Mammary epithelial cell (primary cell): ENCODE measurements at places on chromosomes 2 and 18. TPM values are rescaled to one million over a fixed set of nuclear protein-coding genes. Genes with fewer than 3 reads are reported as not detected.

DNA sequence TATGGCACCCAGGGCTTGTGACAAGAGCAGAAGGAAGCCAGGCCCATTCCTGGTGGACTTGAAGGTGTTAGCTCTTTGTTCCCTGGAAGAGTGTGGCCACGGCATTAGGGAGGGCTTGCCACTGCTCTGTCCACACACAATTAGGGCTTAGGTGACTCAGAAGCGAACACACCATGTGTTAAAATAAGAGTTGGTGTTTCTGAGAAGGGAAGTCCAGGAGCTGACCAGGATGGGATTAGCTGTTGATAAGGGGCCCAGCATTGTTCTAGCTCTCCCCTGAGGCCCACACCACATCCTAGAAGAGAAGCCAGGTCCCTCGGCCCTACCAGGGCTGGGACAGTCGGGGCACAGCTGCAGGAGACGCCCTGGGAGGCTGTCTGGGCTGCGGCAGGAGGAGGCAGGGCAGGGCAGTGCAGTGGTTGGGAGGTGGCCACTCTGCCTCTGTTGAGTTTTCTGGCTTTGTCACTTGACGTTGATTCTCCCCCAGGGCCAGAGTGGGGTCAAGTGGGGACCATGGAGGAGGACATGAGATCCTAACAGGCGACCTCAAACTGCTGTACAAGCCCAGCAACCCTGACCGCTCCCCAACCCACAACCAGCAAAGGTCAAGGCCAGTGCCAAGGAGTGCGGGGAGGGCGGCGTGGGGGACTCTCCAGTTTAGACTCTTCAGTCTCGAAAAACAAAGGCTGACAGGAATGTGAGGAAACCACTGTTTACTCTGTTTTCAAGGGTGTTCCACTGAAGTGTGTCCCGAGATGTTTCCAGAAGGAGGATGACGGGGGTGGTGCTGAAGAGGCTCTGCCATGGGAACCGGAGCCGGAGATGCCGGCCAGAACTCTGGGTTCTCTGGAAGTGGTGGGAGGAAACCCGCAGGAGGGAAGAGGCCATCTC is 16.8 kb downstream of the GNLY start:
- DNase-seq = no peak

GRCh38 chr2:236054621-236055305 is 113.4 kb downstream of the GBX2 start:
- DNase-seq = no peak

DNA sequence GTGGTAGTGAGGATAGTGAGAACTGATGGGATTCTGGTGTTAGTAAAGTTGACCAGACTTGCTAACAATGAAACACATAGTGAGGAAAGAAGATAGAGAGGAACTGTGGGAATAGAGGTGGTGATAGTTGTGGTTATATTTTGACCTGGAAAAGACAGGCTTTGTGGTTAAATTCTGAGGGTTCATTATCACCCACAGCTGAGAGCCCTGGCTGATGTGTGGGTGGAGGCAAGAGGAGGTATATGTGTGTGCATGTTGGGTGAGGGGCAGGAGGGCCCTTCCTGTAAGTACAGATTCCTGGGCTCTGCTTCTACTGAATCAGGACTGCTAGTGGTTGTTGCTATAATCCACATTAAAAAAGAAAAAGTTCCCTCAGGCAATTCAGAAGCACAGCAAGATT is 26.2 kb upstream of the TMEM163 start:
- DNase-seq = peak; percentile 12

DNA sequence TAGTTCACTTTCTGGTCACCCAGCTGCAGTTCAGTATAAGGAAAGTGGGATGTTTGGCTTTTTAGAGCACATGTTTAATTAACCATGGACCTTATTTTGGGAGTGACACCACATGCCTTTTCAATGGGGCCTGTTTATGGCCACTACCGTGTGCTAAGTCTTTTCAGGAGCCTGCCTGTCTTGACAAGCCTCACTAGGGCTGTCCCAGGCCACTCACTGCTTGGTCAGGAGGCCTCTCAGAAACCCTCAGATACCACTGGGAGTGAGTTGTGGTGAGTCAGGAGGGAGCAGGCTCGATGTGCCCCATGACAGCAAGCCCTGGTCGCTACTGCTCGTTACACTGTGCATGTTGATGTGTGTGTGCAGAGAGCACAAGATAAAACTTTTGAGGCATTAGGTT is 123.0 kb downstream of the MAP4K4 start:
- DNase-seq = peak; percentile 98

DNA sequence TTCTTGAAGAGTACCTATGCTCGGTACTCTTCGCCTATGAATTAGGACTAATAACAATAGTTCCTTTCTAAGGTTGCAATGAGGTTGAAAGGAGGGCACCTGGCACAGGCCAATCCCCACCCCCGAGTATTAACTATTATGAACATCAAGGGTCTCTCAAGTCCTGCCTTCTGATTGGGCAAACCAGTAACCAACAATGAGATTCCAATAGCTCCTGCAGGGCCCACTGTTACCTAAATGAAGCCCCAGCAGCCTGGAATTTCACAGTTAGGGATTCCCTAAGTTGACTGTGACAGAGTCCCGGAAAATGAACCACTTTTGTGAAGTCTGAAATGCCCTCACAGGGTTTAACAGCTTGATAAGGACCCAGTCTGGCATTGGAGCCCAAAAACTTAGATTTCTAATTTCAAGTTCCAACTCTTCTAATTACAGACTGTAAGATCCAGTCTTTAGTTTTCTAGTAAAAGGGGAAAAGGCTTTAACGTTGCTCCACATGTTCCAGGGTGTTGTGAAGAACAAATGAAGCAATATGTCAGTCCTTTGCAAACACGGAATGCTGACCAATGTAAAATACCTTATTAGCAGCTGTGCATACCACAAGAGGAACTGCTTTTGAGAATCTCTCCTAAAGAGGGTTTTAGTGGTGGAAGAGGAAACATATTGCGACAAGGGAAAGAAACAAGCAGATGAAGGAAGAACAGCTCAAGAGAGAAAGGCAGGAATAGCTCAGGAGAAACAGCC is 277.7 kb upstream of the MAP2 start:
- no peak for DNase-seq

- no peak for DNase-seq
Observed at GRCh38 chr2:234454433-234454832, 42.4 kb downstream of the ARL4C start.

DNA sequence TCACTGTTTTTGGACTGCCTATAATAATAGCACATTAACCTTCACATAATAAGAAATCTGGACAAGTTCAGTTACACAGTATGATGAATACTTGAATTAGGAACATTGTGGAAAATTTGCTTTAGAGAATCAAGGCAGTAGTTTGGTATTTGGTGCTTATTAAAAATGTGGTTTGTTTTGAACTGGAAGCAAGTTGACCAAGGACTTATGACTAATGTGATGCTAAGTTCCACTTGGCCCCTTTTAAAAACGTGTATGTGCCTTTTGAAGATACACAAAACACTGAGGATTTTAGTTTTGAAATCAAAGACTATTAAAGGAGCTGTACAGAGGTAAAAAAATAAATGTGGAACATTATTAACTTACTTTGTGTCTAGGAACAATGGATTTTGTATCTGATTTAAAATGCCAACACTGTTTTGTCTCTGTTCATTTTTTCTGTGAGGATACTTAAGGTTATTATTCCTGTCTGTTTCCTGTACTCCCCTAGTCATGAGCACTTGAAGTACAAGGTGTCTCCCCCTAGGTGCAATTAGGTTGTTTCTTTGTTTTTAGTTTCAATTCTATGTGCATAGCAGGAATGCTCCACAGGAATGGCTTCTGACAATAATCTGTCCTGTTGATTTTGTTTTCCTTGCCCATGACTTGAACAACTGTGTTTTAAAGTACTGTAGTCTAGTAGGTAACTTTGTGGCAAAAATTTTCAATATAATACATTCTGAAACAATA is 49.6 kb upstream of the PTH2R start:
- no peak for DNase-seq

DNA sequence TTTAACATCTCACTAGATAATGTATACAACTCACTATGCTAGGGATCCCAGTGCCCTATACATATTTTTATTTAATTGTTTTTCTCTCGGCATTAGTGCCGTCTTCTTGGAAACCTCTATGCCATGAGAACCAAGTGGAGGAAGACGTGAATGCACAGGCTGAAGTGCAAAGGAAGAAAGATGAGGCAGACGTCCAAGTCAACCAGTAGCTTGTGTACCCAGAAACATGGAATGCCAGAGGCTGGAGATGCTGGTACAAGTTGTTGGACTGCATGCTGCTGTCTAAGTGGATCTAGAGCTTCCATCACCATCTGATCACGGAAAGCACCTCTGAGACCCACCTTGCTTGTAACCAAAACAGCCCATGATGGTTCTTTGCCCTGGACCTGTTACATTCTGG is 12.5 kb upstream of the GEMIN6 start:
- no peak for DNase-seq

- no peak for DNase-seq
Observed at GRCh38 chr2:74099835-74100234, 47.9 kb downstream of the BOLA3 start.

DNA sequence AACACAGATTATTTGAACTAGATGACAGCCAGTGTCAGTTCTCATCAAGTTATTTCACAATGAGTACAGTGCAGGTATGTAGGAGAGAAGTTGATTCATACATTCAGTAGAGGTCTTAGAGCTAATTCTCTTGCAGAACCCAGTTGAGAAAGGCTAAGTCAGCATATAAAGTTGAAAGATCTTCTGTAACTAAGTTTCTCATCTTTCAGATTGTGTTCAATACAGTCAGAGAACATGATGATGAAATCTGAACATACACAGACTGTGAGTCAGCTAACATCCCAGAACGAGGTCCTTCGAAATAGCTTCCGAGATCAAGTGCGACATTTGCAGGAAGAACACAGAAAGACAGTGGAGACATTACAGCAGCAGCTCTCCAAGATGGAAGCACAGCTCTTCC is 41.9 kb upstream of the LIMS1 start:
- peak; percentile 88 for DNase-seq

- no peak for DNase-seq
Observed at GRCh38 chr2:120390381-120391055, 44.6 kb downstream of the INHBB start.

- DNase-seq = no peak
Observed at GRCh38 chr2:211149731-211150130, 593.3 kb downstream of the CPS1 start.

GRCh38 chr18:58616446-58616845 is 12.4 kb downstream of the ALPK2 start:
- no peak for DNase-seq

DNA sequence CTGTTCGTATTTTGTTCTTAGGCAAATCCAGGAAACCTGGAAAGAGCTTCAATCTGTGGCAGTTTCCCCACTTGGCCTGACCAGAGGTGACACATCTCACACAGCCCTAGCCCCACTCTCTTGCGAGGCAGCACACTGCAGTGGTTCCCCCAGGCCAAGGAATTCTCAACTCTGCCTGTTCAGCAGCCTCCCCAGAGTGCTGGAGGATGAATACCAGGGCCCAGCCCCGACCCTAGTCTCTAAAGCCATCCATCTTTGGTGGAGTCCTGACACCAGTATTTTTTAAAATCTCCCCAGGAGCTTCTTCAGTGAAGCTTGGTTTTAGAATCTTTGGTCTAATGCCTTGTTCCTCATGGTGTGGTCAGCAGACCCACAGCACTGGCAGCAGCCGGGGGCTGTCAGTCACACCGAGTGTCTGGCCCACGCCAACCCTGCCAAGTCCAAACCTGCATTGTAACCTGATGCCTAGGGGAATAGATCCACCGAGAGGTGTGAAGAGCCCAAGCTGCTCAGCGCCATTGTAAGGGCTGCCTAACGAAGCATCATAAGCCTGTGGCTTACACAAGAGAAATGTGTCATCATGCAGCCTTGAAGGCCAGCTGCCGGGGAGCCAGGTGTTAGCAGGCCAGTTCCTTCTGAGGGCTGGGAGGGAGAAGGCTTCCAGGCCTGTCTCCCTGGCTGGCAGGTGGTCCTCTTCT is 428.7 kb upstream of the ID2 start:
- DNase-seq = no peak

GRCh38 chr2:37868866-37869265 is 56.2 kb upstream of the RMDN2 start:
- DNase-seq = no peak

GRCh38 chr18:46110406-46110805 is 6.2 kb downstream of the HAUS1 start:
- DNase-seq = peak; percentile 29

DNA sequence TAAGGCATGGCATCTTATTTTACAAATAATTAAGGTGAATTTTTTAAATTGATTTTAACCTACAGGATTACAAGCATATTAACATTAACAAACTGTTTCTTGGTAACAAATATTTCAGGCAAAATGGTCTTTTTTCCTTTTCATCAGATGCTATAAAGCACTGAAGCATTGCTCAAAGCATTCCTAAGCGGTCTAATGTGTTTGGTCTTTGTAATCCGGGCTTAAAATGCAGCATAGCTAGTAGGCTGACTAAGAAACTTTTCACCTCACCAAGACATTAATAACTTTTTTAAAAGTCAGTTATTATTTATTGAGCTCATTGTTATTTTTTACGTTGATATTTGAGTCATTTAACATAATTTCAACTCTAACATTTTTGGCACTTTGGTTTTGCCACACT is 538.8 kb upstream of the SLC39A10 start:
- DNase-seq = no peak

GRCh38 chr2:134078354-134078753 is 175.5 kb upstream of the MGAT5 start:
- no peak for DNase-seq

- no peak for DNase-seq
Observed at GRCh38 chr2:239300871-239301735, 99.7 kb downstream of the HDAC4 start.

DNA sequence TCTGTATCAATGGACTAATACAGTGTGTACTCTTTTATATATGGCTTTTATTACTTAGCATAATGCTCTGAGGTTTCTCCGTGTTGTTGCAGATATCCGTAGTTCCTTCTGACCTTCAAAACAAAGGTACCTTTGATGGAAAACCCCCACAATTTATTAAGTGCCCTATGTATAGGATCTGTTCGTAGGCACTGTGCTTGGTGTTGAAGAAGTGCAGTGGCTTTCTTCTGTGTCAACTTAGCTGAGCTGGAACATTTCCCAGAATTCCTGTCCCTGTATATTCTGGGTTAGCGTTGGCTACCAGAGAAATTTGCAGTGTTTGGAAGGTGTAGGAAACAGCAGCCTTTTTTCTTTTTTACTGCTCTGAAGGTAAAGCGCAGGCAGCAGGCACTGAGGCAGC is 56.3 kb upstream of the MSH2 start:
- DNase-seq = no peak

MDH1B gene
- 0.51 and 0.54 TPM in 2 replicates for total RNA-seq

GAREM1 gene
- total RNA-seq = 7.1 and 9.0 TPM in 2 replicates

GCA gene
- total RNA-seq = 4.5 and 6.4 TPM in 2 replicates

EHD3 gene
- 53.3 TPM for total RNA-seq

RAD51AP2 gene
- total RNA-seq = 0.24 and 0.35 TPM in 2 replicates

TMEM247 gene
- not detected for total RNA-seq

DAPL1 gene
- total RNA-seq = 1.2 TPM

LOXHD1 gene
- total RNA-seq = not detected in 2 replicates

CRIM1 gene
- total RNA-seq = 387 TPM

TYW5 gene
- total RNA-seq = 11.0 TPM

NPC1 gene
- total RNA-seq = 83.4 and 117 TPM in 2 replicates

PLEKHB2 gene
- total RNA-seq = 72.1 and 81.2 TPM in 2 replicates
